AG09319 (cell line): ENCODE measurements at places on chromosomes 6 and 20.

DNA sequence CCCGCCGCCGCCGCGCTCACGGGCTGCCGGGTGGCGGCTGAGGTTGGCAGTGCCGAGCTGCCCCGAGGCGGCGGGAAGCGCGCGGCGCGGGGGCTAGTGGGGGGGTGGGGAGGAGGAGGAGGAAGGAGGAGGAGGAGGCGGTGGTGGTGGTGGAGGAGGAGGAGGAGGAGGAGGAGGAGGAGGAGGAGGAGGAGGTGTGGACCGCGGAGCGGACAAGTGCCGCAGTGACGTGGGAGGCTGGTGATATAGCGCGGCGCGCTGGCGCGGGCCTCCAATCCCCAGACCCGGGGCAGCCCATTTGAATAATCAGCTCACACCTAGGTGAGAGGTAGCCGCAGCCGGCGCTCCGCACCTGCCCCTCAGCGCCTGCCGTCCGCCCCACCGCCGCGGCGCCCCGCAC is at the start of gene FOXA2:
Gene FOXA2 (minus strand): TSS at position 51 of the 400 bp plus-strand sequence. CDS start 294 bp downstream, outside the sequence.
- DNase-seq, result no peak

- no peak for DNase-seq
These were observed 69.9 kb downstream of the ATP9A start for GRCh38 chr20:51698252-51698651.

- no peak for DNase-seq
These were observed 6.8 kb upstream of the CST8 start for GRCh38 chr20:23484081-23484480.

DNA sequence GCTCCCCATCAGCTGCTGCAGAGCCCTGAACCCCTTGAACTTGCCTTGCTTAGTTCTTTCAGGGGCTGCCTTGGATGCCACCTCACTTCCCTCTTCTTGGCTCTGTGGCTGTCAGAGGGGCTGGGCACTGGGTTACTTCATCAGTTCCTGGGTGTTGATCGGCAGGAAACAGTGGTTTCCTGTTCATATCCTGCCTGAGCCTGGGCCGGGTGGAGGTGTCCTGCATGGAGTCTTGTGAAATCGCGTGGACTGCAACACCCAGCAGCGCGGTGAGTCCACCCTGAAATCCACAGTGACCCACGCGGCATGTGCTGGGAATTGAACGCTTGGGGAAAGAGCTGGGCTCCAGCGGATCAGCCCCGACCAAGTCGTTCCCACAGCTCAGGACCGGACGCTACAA is 97.5 kb downstream of the CDH26 start:
- DNase-seq, result no peak

GRCh38 chr6:100117680-100118079 is 123.7 kb upstream of the MCHR2 start:
- DNase-seq, result no peak

- no peak for DNase-seq
These were observed 39.2 kb upstream of the TLDC2 start for GRCh38 chr20:36836591-36837269.

DNA sequence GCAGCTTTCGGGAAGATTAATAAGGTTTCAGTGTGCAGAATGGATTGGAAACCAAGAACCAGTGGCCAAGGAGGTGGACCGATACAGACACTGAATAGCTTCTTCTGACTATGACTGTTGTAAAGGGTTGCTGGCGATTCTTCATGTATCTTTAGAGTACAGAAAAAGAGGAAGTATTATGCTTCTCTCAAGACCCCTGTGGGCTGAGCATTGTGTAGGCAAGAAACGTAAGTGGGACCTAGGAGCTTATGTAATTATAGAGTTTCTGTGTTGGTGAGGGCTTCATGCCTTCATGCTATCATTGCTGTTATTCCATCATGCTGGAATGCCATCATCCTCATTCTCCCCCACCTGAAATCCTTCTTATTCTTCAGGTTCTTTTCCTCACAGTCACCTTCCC is 105.4 kb upstream of the AKIRIN2 start:
- DNase-seq, result no peak

- no peak for DNase-seq
These were observed 50.8 kb downstream of the AIG1 start for GRCh38 chr6:143111443-143111842.

DNA sequence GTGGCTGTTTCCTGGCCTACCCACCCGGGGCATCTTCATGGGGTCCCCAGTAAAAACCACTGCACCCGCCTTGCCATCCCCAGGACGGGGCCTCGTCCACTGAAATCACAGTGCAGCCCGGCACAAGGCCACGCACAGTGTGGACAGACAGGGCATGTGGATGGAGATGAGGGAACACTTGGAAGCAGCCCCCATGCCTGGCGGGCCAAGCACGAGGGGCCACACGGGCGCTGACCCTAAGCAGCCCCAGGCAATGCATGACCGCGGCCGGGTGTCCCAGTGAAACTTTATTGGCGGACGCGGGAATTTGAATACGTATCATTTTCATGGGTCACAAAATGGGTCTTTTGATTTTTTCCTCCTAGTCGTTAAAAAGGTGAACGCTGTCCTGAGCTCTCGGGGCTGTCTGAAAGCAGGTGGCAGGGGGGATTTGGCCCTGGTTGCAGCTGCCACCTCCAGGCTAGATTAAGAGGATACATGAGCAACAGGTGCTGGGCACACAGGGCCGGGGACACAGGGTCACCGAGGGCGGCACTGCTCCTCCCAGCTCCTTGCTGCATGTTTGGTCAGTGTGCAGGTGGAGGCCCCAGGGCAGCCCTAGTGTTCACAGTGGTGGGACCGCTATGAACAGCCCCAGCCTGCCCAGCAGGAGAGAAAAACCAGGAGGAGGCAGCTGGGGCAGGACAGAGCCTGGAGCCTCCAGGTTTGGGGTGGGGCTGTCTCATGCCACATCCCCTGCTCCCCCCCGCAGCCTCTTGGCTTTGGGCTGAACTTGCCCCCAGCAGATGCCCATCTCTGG is 74.9 kb upstream of the SLCO4A1 start:
- no peak for DNase-seq

DNA sequence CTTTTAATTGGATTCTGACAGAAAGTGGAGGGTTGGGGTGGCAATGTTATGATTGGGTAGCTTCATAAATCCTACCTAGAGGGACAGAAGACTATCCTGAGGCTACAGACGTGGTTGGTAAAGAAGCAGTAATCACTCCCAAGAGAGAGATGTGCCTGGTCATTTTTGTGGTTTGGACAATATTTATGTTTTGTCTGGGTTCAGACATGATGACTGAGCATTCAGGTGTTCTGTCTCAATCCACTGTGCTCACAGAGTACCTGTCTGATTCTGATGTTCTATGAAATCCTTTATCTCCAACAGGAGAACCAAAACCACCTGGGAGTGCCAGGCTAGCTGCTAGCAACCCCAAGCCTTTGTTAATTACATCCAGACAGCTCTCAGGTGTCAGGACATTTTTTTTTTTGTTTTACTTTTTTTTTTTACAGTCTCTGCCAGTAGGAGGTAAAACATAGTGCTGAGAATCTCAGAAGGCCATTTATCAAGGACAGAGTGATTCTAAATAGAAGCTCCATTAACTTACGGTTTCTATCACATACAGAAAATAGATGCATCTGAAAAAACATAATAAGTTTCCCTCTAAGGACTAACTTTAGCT is 1.6 kb upstream of the HLA-DQA1 start:
- no peak for DNase-seq

DNA sequence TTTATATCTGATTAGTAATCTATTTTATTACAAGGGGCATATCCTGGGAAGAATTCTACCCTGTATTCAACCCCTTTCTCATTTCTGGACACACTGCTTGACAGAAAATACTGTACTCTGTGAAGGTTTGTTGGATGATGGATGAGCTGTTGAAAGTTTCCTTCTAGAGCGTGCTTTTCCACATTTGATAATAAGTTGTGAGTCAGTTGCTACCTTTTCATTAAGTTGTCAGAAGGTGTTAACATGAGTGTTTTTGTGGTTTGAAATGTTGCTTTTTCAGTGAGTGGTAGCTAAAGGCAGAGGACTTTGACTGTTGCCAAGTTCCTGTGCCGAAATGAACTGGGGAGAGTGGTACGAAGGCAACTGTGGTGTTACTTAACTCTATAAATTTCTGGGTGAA is 3.9 kb upstream of the ECI2 start:
- no peak for DNase-seq

- no peak for DNase-seq
These were observed 241.8 kb upstream of the BMP2 start for GRCh38 chr20:6525447-6526303.

DNA sequence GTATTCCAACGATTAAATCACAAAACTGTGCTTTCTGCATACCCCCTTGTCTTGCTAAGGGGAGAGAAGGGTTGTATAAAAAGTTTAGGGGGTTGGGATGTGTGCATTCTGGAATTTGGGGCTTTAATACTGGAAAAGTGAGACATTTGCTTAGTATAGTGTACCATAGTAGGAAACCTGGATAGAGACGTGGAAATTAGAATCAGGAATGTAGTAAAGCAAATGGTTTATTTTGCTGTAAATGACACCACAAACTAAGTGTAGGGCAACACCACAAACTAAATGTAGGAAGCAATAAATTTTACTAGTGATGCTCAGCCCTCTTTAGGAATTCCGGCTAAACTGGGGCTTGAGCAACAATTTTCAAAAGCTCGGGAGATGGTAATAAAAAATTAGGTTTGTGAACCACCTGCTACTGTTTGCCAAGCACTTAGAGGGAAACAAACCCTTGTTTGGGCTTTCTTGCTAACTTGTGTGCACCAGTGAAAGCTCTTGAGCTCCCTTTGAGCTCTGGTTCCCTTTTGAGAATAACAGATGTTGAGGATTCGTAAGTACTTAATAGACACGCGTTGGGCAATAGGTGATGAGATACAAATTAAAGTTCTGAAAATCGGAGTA is 13.8 kb downstream of the BRD2 start:
- DNase-seq, result no peak
